ENCODE measurements at places on chromosomes 16 and 17. TPM values are rescaled to one million over a fixed set of nuclear protein-coding genes. Genes with fewer than 3 reads are reported as not detected.
A peak's percentile ranks its signal among the peaks of the same experiment; 100 is the strongest.

- H3K4me1 ChIP-seq: no peaks in the 10 kb centered on the region
- DNase-seq: no peak
- peaks cover 6% of the 10 kb centered on the region for H3K27me3 ChIP-seq
These were observed 55.0 kb downstream of the TK2 start for GRCh38 chr16:66494916-66495315.

DNA sequence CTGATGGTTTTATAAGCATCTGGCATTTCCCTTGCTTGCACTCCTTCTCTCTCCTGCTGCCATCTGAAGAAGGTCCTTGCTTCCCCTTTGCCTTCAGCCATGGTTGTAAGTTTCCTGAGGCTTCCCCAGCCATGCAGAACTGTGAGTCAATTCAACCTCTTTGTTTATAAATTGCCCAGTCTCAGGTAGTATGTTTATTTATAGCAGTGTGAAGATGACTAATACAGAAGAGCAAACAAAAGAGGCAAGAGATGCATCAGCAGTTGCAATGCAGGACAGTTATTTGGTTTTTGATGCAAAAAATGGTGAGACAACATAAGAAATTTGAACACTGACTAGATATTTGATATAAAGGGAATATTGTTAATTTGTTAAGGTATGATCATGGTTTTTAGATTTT is 16.8 kb downstream of the TMEM100 start:
- no peak overlapping the region for H3K4me3 ChIP-seq
- H3K36me3 ChIP-seq: peaks cover 17% of the 10 kb centered on the region
- H3K27me3 ChIP-seq: no peaks in the 10 kb centered on the region
- peaks cover 6% of the 10 kb centered on the region for H3K4me1 ChIP-seq
- no peak for DNase-seq

DNA sequence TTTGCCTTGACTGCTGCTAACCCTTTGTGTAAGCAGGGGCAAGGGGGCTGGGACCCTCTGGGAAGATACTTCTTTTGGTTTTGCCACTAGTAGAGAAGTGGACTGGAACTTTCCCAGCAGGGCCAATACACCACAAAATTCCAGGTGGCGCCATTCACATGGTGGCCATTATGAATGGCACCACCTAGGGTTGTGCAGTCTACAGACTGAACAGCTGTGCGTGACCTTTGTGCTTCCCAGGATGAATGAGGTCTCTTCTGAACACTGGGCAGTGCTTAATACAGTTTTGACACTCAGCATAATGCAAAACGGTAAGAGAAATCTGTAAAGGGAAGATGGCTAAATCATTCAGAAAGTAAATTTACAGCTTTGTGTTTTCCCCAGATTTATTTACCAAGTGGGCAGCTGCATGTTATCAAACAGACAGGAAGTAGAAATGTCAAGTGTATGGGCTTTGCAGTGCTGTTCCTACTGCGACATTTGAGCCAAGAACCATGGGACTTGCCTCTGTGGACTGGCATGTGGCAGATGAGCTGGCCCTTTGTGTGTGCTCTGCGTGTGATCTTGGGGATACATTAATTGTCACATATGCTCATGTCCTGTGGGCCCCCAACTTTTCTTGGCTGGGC is 9.2 kb downstream of the SYT17 start:
- H3K4me1 ChIP-seq: peaks cover 16% of the 10 kb centered on the region
- no peak overlapping the region for H3K4me3 ChIP-seq
- H3K27ac ChIP-seq: no peak overlapping the region
- H3K27me3 ChIP-seq: peaks cover 4% of the 10 kb centered on the region
- H3K36me3 ChIP-seq: no peaks in the 10 kb centered on the region

DNA sequence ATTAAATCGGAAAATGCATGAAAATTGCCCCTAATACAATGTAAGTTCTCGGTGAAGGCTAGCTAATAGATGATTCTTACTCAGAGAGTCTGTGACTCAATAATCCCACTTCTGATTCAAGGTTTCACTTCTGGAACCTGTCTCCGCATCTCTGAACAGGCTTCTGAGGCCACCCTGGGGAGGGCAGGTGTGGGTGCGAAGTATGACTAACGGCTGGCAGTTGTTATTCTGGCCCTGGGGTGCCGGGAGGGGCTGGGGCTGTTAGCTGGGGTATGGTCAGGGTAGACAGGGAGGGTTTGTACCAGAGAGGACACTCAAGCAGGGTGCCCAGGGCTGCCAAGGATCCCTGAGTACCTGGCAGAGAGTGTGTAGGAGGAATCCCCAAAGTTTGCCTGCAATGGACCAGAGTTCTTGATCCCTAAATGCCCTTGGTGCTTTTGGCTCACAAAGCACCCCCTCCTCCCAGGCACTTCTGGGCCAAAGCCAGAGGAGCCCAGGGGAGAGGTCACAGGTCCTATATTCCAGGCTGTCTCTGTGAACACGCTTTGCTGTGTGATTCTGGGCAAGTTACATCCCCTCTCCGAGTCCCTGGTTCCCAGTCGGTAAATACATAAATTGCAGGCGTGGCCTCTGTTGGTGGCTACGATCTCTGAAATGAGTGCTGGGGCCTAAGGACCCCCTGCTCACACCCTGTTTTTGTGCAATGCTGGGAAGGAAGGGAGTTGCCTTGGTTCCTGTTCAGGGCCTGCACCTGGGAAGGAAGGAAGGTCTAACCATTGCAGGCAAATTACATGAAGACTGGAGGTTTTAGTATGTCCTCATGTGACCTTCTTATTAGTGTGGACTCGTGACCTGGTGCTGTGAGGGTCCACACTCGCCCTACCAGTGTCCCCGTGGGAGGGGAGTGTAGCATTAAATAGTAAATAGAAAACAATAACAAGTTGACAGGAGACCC is 49.9 kb upstream of the CPNE2 start:
- peaks cover 7% of the 10 kb centered on the region for H3K36me3 ChIP-seq
- H3K4me1 ChIP-seq: peaks cover 5% of the 10 kb centered on the region
- peaks cover 6% of the 10 kb centered on the region for H3K27me3 ChIP-seq
- no peak for DNase-seq
- H3K27ac ChIP-seq: no peak overlapping the region
- H3K4me3 ChIP-seq: no peak overlapping the region

DNA sequence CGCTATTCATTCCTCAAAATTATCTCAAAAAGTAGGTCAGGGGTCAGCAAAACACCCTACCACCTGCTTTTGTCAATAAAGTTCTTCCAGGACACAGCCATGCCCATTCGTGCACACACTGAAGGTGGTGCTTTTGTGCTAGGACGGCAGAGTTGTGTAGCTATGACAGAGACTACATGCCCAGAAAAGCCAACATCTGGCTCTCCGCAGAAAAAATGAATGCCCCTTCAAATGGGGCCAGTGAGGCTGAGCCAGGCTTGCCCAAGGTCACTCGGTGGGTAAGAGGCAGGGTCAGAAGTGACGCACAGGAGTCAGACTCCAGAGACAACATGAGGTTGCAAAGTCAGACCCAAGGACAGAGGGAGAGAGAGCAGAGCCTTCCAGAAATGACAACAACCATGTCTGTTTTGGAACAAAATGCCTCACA is 200.1 kb downstream of the XYLT1 start:
- peaks cover 26% of the 10 kb centered on the region for H3K4me1 ChIP-seq
- no peak for DNase-seq
- peaks cover 7% of the 10 kb centered on the region for H3K27me3 ChIP-seq

- peaks cover 6% of the 10 kb centered on the region for H3K36me3 ChIP-seq
- DNase-seq: no peak
- H3K27me3 ChIP-seq: peaks cover 10% of the 10 kb centered on the region
These were observed 32.8 kb downstream of the ARSG start for GRCh38 chr17:68324114-68324513.

DNA sequence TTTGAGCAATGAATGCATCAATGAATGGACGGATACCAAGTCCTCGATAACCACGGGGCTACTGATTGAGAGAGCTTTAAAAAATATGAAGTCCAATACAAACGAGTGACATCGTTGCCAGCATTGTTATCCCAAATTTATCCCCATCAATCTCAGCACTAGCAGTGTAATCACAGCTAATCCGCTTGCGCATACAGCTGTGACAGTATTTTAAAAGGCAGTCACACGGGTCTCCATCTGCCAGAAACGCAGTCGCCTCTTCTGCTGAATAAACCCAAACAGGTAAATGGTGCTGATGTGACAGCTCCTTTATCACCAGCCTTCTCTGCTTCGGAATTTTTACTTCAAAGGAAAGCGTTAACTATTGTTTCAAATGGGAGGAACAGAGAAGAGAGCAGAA is 311.1 kb downstream of the XYLT1 start:
- H3K27ac ChIP-seq: no peak overlapping the region
- H3K4me3 ChIP-seq: peak overlapping the region; percentile 40
- no peaks in the 10 kb centered on the region for H3K27me3 ChIP-seq
- H3K36me3 ChIP-seq: no peaks in the 10 kb centered on the region
- DNase-seq: no peak

DNA sequence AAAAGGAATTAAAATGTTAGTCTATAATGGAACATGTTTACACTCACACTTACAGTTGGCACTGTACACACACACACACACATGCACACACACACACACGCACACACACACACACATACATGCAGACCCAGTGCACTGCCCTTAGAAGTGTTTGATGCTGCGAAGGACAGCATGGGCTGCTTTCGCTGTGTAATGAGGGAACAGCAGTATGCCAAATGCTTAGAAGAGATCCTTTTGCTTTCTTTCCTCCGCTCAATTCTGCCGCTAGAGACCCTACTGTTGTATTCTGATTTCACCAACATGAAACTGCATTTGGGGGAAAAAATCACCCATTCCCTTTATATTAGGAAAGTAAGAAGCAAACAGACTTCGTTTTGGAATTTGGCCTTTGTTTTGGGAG is 217.9 kb downstream of the ENGASE start:
- H3K36me3 ChIP-seq: no peaks in the 10 kb centered on the region
- H3K27me3 ChIP-seq: peaks cover 42% of the 10 kb centered on the region
- H3K4me1 ChIP-seq: peaks cover 66% of the 10 kb centered on the region

DNA sequence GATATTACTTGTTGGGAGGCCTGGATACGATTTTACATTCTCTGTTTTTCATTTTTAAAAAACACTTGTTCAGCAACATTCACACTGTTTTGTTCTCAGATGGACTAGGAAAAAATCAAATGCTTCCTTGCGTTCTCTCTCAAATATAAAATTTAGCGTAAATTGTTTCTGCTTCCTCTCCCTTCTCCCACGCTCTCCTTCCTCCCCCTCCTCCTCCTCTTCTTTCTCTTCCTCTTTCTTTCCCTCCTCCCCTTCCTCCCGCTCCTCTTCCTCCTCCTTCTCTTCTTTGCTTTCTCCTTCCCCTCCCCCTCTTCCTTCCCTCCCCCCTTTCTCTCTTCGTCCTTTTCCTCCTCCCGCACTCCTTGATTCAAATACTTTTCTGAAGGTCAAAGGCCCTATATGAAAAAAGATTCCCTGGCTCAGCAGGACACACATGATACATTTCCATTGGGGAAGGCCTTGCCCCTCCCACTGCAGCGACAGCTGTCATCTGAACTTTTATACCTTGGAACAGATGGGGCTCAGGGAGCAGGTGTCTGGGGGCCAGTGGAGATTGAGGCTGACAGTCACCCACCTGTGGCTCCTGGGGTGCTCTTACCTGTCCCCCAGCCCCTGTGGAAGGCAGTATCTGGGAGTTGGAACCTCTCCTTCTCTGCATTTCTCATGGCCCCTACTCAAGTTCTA is 99.4 kb upstream of the SDK2 start:
- H3K4me1 ChIP-seq: peaks cover 33% of the 10 kb centered on the region
- no peak overlapping the region for H3K4me3 ChIP-seq
- H3K27ac ChIP-seq: peak overlapping the region; percentile 85
- H3K27me3 ChIP-seq: peaks cover 12% of the 10 kb centered on the region
- H3K36me3 ChIP-seq: no peaks in the 10 kb centered on the region

The TRIM72 gene
- 0.10 TPM for total RNA-seq

The SCGB1C2 gene
- not detected for total RNA-seq

The CES4A gene
- total RNA-seq: 3.6 TPM

The CNTNAP4 gene
- 1.2 TPM for total RNA-seq

The HOXB1 gene
- not detected for total RNA-seq

All from glutamatergic neuron (in vitro differentiated cells).